AG10803 (cell line): ENCODE measurements at places on chromosomes 7 and 10.

DNA sequence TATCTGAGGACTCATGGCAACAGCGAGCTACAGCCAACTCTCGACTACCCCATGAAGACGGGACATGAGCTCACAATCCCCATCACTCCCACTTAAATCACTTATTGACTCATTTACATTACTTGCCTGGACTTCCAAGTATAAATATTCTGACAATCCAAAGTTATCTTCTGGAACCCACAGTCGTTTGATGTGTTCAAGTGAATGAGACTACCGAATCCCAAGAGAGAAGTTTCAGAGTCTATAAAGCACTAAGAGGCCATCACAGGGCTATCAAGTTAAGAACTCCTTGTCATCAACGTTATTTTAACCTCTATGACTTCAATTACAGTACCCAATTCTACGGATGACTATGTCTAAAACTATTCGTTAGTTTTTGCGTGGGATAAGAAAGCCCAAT, 11.5 kb upstream of the ANAPC16 start:
- no peak for DNase-seq

DNA sequence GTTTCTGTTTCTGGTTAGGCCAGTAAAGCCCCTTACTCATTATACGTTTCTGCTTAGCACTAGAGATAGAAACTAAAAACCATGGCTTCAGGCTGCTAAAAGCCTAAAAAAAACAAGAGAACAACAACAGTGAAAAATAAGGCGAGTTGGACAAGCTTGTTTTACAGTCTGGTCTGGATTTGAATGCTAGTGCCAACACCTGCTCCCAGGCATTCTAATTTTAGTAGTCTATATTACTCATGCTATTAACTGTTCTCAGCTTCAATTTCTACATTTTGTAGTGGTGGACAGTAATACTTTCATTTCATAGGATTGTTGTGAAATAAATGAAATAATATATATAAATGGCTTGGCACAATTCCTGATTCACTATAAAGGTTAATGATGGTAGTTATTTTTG, 108.5 kb downstream of the HBP1 start:
- DNase-seq, result no peak

GRCh38 chr7:87151729-87152111, 533 bp upstream of the DMTF1 start:
- DNase-seq, result no peak

GRCh38 chr7:24401628-24402593, 117.9 kb downstream of the NPY start:
- peak; percentile 26 for DNase-seq

- no peak for DNase-seq
Observed at GRCh38 chr10:132224343-132225072, 37.8 kb downstream of the DPYSL4 start.

GRCh38 chr7:7351832-7352231, 169.5 kb downstream of the C1GALT1 start:
- DNase-seq, result no peak

GRCh38 chr7:145534301-145534700, 582.3 kb upstream of the CNTNAP2 start:
- no peak for DNase-seq

GRCh38 chr10:35486297-35486990, 118.7 kb upstream of the GJD4 start:
- DNase-seq, result no peak

GRCh38 chr7:20776942-20777341, 9.7 kb downstream of the SP8 start:
- no peak for DNase-seq

- no peak for DNase-seq
Observed at GRCh38 chr7:130360518-130360917, 15.9 kb downstream of the CPA5 start.

GRCh38 chr7:56124981-56125380, 8.8 kb upstream of the NUPR2 start:
- DNase-seq, result no peak

DNA sequence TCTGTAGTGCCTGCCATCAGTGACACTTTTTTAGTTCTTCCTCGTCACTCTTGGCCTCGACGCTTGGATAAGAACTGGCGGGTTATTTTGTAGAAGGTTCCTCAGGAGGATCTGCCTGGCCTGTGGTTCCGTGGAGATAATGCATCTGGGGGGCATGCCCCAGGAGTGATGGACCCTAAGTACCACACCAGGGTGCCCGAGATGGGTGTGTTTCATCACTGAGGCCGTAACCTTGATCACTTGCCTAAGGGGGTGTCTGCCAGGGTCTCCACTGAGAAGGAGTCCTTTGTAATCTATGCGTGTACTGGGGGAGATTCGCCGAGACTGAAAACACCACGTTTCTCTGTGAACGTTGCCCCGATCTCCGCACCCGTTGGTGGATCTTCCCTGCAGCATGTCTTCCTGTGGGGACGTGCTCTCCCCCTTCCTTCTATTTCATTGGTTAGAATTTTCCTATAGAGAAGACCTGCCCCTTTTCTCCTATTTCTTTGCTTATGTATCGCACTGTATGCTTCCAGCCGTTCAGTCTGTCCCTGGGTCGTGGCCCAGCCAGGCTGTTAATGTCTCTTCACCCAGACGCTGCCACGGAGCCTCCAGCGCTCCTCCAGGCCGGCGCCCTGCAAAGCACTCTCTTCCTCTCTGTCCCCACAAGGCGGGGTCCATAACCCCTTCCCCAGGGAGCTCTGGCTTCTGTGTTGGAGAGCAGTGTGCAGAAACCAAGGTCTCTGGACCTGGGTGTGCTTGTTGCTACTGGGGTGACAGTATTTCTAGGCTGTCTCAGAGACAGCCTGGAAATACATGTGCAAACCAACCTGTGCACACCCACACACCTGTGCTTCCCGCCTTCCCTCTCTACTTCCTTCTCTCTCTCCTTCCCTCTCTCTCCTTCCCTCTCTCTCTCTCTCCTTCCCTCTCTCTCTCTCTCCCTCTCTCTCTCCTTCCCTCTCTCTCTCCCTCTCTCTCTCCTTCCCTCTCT, 14.4 kb upstream of the DPYSL4 start:
- DNase-seq, result no peak

DNA sequence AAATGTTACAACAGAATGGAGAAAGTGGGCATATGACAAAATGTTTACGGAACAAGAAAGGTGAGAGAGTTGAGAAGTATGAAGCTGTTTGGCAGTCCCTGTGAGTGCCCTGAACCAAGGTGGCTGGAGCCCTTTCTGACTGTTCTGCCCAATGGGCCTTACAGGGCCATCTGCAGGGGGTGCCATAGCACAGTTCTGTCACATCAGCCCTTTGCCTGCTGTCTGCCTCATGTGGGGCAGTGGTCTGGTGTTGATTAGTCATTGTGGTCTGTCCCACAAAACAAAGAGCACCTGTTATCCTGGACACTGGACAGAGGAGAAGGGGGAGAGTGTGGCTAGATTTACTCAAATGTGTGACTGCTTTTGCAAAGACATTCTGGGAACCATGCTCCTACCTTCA, 51.5 kb upstream of the OSBPL3 start:
- DNase-seq, result no peak

GRCh38 chr7:30604901-30605300, 10.2 kb downstream of the GARS1 start:
- no peak for DNase-seq

DNA sequence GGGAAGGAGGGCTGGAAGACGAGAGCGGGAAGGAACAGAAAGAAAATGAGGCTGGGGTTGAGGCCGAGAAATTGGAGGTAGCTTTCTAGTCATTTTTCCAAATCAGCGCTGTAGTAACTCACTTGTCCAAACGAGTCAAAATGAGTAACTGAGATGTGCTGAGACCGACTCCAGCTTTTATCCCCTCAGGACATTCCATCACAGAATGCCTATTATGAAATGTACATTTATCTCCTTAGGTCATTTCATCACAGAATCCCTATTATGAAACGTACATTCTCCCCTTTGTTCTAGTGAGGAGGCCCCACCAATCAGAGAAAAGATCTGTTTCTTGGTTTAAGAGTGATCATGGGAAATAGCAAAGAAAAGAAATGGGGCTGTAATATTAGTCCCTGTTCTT, 55.7 kb upstream of the AMPH start:
- no peak for DNase-seq

- peak; percentile 11 for DNase-seq
Observed at GRCh38 chr7:40470817-40471216, 336.0 kb downstream of the SUGCT start.

GRCh38 chr7:72078856-72079255, 333.3 kb downstream of the CALN1 start:
- no peak for DNase-seq

DNA sequence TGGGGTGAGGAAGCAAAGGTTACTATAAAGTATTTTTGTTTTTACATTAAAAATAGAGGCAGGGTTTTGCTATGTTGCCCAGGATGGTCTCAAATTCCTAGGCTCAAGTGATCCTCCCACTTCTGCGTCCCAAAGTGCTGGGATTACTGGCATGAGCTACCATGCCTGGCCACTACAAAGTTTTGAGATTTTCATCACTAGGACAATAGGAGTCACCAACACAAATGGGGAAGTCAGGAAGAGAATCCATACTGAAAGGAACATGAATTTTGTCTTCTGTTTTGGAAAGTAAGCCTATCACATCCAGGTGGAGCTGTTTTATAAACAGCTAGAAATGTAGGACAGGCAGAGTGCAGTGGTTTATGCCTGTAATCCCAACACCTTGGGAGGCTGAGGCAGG, 20.0 kb upstream of the CAPZA2 start:
- DNase-seq, result no peak

DNA sequence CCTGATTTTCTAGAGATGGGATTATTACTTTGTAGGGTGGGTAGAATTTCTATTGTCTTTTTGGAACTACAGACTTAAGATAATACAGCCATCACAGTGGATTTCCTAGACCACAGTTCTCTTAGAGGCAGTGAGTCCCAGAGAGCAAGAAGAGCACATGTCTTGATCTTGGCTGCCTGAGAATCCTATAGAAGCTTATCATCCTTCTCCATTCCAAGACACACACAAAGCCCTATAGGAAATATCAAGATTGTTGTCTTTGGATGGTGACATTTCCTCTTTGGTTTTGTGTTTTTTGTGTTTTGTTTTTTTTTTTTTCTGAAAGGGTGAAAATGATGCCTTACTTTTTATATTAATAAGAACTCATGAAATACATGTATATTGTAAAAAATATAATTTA, 143.1 kb downstream of the AHR start:
- no peak for DNase-seq

- DNase-seq, result peak; percentile 61
Observed at GRCh38 chr10:117547716-117548668, 5.4 kb downstream of the EMX2 start.

DNA sequence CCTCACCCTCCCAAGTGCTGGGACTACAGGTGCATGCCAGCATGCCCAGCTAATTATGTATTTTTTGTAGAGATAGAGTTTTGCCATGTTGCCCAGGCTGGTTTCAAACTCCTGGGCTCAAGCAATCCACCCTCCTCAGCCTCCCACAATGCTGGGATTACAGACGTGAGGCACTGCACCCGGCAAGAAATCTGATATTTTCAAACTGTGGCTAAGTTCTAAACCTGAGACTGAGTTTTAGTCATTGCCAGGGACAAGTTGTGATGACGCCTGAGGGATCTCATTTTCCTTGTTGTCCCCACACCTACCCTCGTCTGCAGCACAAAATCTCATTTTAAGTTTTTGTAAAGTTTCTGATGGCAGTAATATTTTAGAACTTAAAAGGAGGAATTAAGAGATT, 9.8 kb downstream of the AUTS2 start:
- no peak for DNase-seq

GRCh38 chr10:51915031-51915542, 215.7 kb upstream of the CSTF2T start:
- DNase-seq, result peak; percentile 33

- peak; percentile 66 for DNase-seq
Observed at GRCh38 chr10:110535958-110536891, 31.3 kb upstream of the SMC3 start.

- no peak for DNase-seq
Observed at GRCh38 chr7:94761451-94761850, 105.5 kb upstream of the SGCE start.

DNA sequence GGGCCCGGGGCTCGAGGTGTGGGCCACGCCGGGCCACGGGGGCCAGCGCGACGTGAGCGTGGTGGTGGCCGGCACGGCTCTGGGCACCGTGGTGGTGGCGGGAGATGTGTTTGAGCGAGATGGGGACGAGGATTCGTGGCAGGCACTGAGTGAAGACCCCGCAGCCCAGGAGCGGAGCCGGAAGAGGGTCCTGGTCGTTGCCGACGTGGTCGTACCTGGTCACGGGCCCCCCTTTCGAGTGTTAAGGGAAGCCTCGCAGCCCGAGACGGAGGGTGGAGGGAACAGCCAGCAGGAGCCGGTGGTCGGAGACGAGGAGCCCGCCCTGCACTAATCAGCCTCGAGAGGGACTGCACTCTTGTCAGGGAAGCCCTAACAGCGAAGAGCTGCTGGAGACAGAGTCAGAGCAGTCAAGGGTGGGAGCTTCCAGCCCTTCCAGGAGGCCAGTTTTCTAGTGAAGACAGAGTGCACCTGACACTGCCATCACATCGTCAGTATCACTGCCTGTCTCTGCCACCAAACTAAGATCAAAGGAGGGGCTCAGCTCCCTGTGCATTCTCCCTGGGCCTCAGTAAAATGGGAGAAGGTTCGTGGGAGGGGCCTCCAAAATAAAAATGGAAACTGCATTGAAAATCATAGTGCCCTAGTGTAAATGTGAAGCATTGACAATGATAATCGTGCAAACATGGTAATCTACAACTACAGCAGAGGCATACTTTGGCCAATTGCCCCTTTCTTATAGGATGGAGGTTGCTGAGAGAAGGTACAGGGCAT, 1.3 kb downstream of the MBLAC1 start:
- no peak for DNase-seq

DNA sequence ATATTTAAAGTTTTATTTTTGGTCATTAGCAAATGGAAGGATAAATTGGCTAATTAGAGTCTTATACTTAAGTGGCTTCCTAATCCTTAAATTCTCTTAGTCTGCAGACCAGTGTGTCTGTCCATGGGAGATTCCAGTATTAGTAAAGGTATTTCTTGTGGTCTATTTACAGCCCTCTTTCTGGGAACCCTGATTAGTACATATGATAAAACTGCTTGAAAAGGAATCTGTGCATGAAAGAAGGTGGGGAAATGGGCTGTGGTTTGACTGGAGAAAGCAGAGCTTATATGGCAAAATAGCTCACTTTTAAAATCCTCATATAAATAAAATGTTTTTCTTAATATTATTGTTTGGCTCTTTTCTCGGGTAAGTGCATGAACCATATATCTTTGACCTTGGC, 124.5 kb upstream of the RHOBTB1 start:
- no peak for DNase-seq

GRCh38 chr10:114719311-114719710, 61.2 kb upstream of the ABLIM1 start:
- DNase-seq, result no peak
